ENCODE measurements at places on chromosomes 2 and 18.

GRCh38 chr2:76613330-76613729, 902.6 kb upstream of the GCFC2 start:
- no peak for DNase-seq

GRCh38 chr18:50468807-50469206, 91.1 kb upstream of the MAPK4 start:
- no peak for DNase-seq

DNA sequence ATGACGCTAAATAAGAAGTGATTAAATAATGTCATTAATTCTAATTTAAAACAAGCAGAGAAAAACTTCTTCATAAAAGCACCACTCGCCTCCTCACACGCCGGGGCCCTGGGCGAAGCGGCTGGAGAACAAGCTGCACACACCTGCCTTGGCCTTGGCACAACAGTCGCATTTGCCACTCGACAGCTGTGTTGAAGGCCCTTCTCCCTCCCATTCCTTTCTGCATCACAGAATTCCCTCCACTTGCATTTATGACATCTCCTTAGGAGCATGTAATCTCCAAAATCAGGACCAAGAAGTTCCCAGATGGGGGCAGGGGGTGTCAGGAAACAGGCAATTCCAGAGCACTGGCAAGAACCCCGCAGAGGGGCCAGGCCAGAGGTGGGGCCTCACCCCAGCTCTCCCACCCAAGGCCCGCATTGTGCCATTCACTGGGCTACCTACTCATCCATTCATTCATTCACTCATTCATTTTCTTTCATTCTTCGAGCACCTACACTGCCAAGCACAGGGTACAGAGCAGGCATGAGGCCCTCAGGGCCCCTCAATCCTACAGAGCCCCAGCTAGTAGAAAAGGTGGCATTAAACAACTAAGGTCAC, 6.4 kb downstream of the HDAC4 start:
- DNase-seq: no peak

DNA sequence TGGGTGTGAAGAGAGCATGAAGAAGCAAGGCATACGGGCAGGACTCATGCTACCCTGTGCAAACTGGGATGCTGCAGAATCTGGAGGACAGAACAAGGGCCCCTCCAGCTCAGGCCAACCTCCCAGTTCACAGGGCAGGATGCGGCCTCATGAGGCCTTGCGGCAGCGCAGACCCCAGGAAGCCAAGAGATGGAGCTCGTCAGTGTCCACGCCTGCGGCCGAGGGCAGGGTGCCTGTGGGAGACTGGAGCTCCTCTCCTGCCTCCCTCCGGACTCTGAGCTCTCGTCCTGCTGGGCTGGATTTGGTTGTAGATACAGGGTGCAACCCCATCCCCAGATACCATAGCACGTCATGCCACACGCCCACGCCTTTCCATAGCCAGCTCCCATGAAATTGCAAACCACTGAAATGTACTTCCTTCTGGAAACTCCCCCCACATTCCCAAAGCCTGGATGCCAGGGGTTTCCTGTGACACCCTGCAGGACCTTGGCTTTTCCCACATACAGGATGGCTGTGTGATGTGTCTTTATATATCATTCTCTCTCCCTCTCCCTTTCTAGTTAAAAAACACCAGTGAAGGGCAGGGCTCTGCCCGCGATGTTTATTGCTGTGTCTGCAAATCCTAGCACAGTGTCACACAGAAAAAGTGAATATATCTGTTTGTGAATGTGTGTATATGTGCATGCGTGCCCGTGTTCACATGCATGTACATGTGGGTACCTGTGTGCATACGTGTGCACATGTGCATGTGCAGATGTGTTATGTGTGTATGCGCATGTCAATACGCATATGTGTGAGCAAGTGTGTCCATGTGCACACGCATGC, 12.3 kb upstream of the SNTG2 start:
- no peak for DNase-seq

- DNase-seq: no peak
Observed at GRCh38 chr2:232113821-232114220, 152.3 kb downstream of the DIS3L2 start.

GRCh38 chr18:2027756-2028155, 543.5 kb downstream of the METTL4 start:
- DNase-seq: no peak

DNA sequence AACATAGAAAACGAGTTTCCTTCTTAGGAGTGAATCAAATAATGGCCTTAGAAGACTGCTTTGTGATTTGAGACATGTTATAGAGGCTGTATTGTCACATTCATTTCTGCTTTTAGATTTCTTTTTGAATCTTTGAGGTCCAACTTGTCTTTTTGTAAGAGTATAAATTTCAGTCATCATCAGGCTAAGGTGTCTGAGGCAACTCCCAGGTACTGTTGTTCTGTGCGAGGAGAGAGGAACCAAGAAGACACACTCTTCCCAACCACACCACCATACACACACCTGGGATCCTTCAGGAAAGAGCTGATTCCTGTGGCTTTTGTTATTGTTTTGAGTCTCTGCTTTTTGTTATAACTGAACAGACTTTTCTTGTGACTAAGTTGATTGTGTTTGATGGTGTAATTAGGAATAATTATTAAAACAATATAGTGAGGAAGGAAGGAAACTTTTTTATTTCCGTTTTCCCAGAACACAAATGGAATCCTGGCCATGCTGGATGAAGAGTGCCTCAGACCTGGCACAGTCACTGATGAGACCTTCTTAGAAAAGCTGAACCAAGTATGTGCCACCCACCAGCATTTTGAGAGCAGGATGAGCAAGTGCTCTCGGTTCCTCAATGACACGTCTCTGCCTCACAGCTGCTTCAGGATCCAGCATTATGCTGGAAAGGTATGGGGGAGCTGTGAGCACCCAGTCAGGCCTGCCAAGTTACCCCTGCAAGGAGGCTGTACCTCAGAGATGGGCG, 140.4 kb downstream of the MYO1B start:
- DNase-seq: no peak

- DNase-seq: no peak
Observed at GRCh38 chr18:39602131-39602530, 2036.5 kb upstream of the CELF4 start.

- DNase-seq: no peak
Observed at GRCh38 chr18:13500869-13501542, 225.4 kb downstream of the FAM210A start.

DNA sequence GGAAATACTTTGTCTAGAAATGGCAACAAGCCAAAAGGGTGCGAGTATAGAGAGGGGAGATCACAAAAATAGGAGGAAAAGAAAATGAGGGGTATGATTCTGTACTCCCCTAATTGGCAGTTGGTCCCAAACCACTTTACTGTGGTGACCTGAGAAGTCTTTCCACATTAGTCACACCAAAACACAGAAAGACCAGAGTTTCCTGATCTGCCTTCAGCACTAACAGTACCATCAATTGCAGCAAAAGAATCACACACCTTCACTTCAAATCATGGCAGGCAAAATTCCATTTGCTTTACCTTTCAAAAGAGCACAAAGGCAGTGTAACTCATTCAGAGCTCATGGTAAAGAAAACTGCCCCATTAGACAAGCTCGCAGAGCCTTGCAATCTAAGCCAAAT, 86.8 kb downstream of the ALK start:
- no peak for DNase-seq

- no peak for DNase-seq
Observed at GRCh38 chr2:125710561-125710960, 945.4 kb upstream of the GYPC start.

DNA sequence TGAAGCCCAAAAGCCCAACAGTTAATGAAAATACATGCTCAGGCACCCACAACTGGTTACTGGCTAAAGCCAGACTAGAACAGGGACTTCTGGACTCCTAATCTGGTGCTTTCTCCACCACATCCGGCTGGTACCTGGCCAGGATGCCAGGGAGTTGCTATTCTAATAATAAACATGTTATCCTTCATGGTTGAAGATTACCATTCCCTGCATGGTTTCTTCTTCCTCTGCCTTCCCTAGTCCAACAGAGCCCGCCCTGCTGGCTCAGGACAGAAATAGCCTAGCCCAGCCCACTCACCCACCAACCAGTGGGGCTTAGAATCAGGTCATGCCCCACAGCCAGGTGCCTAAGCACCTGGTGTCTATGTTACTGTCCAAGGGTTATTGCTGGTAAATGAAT, 184.2 kb downstream of the TMEM247 start:
- no peak for DNase-seq

GRCh38 chr18:24209558-24209957, 70.7 kb downstream of the CABYR start:
- no peak for DNase-seq

- DNase-seq: no peak
Observed at GRCh38 chr2:17965196-17965595, 86.7 kb downstream of the KCNS3 start.

- DNase-seq: no peak
Observed at GRCh38 chr18:1002653-1003178, 98.0 kb downstream of the ADCYAP1 start.

- no peak for DNase-seq
Observed at GRCh38 chr2:46387886-46388515, 90.8 kb downstream of the EPAS1 start.

DNA sequence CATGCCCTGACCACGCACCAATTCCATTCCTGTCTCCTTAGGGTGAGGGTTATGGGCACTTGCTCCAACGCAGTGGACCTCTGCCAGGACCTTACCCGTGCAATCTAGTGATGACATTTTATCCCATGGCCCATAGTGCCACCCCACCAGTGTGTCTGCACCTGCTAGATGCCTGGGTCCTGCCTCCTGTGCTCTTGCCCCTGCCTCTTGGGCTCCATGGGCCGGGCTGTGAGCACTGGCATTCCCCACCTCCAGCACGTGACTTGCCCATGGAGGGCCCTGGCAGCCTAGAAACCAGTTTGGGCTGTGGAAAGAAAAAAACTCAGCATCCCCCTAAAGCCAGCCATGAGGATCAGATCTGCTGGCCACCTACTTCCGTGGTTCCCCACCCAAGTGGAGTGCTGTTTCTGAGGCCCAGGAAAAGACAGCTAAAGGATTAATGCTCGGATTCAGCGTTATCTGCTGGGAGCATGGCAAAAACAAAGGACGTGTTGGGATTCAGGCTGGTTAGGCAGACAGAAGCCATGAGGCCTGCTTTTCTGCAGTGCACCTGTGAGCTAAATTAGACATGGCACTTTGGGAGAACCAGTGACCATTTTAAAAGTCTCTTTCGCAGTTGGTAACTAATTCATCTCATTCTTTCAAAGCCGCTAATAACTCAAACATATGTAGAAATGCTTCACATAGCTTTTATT, 129.2 kb downstream of the ALPK2 start:
- DNase-seq: no peak

All from stimulated activated CD8-positive, alpha-beta memory T cell treated with anti-CD3 and anti-CD28 coated beads, Interleukin-12 subunit alpha, Interleukin-12 subunit beta, amount 100 ng/mL, for 1 hour (primary cell).